GM23338 (cell line): ENCODE measurements at places on chromosomes 2 and 18. TPM values are rescaled to one million over a fixed set of nuclear protein-coding genes. Genes with fewer than 3 reads are reported as not detected.

DNA sequence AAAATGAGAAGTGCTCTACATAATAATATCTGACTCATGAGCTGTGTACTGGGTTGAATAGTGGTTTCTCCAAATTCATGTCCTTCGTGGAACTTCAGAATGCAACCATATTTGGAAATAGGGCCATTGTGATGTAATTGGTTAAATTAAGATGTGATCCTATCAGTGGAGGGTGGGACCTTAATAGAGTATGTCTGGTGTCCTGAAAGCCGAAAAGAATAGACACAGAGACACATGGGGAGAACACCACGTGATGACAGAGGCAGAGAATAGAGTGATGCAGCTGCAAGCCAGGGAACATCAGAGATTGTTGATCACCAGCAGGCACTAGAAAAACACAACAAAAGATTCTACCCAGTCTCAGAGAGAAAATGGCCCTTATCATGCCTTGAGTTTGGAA, 310.1 kb downstream of the EXOC6B start:
- DNase-seq = no peak

GCKR gene
- not detected in 2 replicates for total RNA-seq

DNA sequence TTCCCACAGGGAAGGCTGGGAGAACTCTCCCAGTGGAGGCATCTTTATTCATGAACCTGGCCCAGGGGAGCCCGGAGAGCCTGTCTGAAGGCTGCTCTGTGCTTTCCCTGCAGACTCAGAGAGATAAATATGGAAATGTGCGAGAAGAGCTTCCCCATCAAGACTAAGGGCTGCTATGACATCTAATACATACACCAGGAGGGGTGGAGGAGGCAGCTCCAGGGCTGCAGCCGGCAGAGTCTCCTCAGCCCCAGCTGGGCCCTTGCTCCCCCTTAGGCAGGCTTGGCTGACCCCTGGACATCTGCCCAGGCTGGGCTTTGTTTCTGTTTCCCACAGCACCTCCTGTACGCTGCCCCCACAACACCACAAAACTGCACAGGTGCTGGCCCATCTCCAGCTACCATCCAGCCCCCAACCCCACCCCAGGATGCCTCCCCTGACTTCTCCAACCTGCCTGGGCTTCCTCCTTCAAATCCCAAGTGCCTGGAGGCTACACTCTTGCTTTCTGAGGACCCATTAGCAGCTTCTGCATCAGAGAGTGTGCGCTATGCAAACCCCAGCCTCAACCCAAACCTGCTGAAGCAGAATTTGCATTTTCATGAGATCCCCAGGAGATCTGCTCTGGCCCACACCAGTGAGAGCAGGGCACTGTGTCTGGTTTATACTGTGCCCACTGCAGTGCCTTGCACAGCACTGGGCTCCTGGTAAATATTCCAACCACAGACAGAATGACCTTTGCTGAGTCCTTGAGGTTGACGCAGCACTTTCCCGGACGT, 96.8 kb downstream of the VSNL1 start:
- no peak for DNase-seq

DNA sequence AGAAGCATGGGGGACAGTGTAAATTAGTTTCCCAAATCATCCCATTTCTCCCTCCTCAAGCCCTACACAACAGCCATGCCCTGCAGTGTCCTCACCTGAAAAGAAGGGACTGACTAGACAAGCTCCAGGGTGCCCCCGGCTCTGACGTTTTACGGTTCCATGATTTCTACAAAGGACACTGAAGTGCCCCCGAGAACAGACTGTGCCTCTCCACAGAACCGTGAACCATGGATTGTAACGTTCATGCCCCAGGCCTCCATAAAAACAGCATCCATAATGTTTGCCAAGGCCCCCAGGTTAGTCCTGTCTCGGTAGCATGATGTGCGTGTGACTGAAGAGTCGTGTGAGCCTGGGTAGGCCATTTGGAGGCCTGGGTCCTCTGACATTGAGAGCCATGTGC, 7.0 kb upstream of the ACOXL start:
- no peak for DNase-seq

GRCh38 chr18:65073060-65073550, 677.7 kb upstream of the CDH7 start:
- no peak for DNase-seq

DNA sequence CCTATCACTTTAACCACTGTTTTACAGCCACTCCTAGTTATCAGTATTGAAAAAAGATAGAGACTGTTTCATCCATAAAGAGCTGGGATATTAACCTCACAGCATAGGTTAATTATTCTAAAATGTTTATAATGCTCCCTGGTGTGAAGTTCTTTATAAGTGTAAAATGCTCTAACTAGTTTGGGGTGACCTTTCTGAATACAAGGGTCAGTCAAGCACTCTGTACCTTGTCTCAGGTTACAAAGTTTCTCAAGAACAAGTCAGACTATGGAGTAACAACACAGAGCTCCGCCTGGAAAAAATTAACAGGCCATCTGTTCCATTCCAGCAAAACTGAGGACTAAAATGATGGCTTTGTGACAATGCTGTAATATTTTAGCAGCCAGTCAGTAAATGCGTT, 107.4 kb downstream of the NOL4 start:
- DNase-seq = peak; percentile 22

DNA sequence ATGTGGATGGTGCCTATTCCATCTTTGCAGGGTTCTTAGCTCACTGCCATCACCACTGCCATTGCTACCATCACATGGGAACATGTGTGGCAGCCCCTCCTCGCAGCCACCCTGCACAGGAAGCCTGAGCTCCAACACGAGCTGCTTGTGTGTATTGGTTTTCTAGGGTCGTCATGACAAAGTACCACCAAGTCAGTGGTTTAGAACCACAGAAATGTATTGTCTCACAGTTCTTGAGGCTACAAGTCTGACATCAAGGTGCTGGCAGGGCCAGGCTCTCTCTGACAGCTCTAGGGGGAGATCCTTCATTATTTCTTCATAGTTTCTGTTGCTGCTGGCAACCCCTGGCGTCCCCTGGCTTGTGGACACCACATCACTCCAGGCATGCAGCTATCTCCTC, 10.3 kb upstream of the IL1R2 start:
- no peak for DNase-seq

CCDC102B gene
- total RNA-seq = 0.16 and 1.3 TPM in 2 replicates

GRCh38 chr2:54677476-54678265, 45.8 kb upstream of the EML6 start:
- no peak for DNase-seq

GRCh38 chr2:196105951-196106350, 37.3 kb upstream of the DNAH7 start:
- no peak for DNase-seq

GRCh38 chr2:50995610-50996009, 36.3 kb downstream of the NRXN1 start:
- DNase-seq = no peak

GRCh38 chr2:49028101-49028500, 126.2 kb downstream of the FSHR start:
- DNase-seq = no peak

- DNase-seq = no peak
Measured at GRCh38 chr18:46591783-46592391, 65.1 kb downstream of the LOXHD1 start.

- DNase-seq = no peak
Measured at GRCh38 chr2:224354632-224355211, 47.2 kb downstream of the FAM124B start.

- peak; percentile 27 for DNase-seq
Measured at GRCh38 chr2:220756653-220757052, 815.5 kb downstream of the EPHA4 start.

SLC8A1 gene
- 2.5 and 3.3 TPM in 2 replicates for total RNA-seq

DNA sequence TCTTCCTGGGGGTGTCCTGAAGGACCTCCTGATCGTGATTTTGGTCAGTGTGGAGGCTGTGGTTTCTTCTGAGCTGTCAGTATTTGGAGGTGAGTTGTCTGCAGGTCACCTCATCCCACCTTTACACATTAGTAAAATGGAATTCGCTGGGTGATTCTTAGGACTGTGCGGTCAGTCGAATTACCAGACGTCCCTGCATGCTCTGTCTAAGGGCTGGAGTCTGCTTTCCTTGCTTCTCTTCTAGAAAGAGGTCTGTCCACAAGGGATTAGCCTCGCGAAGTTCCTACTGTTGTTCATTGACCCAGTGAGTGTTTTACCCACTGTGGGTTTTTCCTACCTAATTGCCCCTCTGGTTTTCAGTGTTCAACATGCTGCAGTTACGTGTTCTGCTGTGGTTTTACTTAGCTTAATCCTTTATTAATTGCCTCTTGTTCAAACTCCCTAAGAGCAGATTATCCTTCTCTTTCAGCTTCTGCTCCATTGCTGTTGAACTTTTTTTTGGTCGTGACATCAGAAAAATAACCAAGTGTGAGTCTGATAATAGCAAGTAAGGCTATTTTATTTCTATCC, 183.4 kb downstream of the NEDD4L start:
- DNase-seq = no peak

GRCh38 chr18:77061281-77061945, 71.2 kb downstream of the MBP start:
- DNase-seq = no peak

GRCh38 chr2:168992026-168992425, 39.1 kb downstream of the ABCB11 start:
- DNase-seq = no peak

DNA sequence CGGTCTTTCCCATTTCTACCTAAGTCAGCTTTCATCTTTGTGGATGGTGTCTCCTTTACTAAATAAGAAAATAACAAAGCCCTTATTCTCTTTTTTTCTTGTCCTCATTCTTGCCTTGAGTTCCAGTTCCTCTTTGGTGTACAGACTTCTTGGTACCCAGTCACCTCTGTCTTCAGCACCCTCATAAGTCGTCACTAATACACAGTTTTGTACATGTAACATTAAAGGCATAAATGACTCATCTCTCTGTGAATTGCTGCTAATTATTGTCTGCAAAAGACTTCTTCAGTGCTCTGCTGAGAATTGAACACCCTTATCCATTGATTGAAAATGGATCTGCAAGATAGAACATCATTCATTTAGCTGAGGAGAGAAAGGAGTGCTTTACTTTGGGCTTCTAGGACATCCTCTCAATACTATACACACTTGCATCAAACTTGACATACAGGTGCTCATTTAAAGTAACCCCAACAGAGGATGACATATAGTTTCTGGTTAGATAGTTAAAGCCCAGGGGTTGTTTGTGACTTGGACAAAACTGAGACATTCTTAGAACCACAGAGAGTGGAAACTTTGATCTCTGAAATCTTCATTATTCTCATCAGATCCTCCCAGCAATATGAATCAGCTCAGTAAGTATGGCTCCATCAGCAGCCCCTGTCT, 97.0 kb downstream of the XRCC5 start:
- DNase-seq = no peak

DNA sequence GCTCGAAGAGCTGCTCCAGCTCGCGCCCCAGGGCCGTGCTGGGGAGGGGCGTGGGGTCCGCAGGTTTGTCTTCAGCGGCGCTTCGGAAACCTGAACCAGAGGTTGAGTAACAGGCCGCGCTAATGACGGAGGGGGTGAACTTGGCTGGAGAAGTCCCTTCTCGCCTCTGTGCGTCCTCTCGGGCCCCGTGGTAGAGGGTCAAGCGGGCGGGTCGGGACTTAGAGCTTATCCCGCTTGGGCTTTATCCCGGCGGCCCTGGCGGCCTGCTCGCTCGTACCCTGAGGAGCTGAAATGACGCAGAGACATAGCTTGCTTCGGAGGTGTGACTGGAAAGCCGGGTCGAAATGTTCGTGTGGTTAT, 479 bp downstream of the RNMT start:
- DNase-seq = peak; percentile 66

PARD3B gene
- total RNA-seq = 3.3 and 3.5 TPM in 2 replicates
